ENCODE measurements at places on chromosomes 1 and 21.

DNA sequence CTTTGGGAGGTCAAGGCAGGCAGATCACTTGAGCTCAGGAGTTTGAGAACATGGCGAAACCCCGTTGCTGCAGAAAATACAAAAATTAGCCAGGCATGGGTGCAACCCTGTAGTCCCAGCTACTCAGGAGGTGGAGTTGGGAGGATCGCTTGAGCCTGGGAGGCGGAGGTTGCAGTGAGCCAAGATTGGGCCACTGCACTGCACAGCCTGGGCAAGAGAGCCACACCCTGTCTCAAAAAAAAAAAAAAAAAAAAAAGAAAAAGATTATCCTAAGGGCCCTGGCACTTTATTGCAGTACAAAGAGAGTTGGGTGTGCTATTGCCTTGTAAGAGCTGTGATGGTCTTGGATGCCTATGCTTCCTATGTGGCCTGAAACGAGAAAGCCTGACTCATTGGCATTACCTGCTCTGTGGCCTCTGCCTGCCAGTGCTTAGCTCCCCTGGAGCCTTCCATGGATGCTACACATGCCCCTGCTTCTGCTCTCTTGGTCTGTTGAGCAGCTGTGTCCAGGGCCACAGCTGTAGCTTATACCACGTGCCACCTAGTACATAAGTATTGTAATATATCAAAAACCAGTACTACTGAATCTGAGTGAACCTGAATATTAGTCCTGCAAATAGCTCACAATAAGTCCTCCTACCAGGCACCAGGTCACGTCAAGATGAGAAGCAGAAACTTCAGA, 45.8 kb downstream of the DNAJC6 start:
- no peak for DNase-seq

DNA sequence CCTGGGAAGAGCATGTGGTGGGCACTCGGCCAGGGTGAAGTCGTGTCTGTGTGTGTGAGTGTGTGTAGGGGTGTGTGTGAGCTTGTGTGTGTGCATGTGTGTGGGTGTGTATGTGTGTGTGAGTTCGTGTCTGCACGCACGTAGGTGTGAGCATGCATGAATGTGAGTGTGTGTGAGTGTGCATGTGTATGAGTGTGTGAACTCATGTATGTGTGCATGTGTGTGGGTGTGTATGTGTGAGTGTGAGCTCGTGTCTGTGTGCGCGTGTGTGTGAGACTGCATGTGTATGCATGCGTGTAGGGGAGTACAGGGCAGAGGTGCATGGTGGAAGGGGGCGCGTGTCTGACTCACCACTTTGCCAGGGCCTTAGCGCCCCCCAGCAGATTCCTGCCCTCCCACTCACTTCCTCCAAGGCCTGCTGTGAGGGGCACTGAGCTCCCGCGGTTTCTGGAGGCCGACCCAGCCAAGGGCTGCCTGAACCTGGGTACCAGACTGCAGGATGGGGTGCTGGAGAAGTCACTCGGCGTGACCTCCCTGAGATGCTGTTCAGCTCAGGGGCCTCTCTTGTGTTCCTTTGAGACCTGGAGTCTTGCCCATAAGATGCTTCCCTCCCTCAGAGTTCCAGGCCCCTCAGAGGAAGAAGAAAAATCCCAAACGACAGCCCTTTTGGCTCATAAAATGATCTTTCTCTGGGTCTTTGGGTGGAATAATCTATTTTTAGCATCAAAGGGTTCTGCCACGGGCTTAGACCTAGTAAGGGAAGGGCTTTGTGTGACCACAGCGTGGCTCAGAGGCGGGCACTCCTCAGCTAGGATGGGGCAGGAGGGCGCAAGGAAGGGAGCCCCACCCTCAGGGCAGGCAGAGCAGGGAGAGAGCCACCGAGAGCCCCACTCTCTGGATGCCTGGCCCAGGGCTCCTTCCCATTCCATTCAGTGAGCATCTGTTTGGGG, 41.1 kb upstream of the RUNX3 start:
- DNase-seq, result no peak

DNA sequence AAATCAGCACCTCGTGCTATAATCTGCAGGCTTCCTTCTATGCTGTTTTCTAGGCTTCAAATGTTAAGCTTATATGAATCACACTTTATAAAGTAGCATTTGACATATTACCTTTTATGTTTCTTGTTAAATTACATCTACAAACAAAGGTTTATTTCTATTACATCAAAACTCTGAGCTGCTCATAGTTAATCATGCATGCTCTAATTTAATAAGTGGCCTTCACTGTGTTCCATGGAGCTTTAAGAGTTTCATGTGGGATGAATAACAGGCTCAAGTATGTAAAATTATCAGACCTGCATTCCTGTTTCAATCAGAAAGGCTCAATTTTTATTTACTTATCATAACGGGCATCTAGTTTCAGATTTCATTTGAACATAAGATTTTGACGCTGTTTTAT, 13.0 kb downstream of the SLC19A2 start:
- no peak for DNase-seq

DNA sequence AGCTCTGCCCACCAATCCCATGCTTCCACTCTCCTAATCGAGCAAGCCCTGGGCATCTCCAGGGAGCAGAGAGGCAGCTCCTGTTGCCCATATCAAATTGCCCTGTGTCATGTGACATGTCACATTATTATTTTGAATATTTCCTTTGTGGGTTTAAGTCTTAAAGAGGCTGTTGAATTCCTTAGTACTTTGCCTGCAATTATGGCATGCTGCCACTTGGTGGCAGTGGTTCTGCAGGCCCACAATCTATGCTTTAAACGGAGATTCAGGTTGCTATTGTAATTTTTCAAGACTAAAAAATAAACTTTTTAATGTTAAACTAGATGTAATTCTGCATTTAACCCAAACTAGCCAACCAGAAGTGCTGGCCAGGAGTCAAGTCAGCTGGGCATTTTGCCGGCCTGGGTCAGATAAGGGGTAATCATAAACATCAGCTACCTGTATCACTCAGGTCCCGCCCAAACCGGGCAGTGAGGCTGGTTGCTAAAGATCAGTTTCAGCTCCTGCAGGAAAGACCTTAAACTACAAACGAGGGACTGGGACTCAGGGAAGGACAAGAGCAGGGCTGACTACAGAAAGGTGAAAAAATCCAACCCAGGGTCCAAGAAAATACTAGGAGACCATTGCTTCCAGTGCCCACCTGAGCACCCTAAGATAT, 37.3 kb upstream of the ARHGEF16 start:
- DNase-seq, result no peak

GRCh38 chr1:202959276-202959620, 1.1 kb upstream of the ADIPOR1 start:
- no peak for DNase-seq

DNA sequence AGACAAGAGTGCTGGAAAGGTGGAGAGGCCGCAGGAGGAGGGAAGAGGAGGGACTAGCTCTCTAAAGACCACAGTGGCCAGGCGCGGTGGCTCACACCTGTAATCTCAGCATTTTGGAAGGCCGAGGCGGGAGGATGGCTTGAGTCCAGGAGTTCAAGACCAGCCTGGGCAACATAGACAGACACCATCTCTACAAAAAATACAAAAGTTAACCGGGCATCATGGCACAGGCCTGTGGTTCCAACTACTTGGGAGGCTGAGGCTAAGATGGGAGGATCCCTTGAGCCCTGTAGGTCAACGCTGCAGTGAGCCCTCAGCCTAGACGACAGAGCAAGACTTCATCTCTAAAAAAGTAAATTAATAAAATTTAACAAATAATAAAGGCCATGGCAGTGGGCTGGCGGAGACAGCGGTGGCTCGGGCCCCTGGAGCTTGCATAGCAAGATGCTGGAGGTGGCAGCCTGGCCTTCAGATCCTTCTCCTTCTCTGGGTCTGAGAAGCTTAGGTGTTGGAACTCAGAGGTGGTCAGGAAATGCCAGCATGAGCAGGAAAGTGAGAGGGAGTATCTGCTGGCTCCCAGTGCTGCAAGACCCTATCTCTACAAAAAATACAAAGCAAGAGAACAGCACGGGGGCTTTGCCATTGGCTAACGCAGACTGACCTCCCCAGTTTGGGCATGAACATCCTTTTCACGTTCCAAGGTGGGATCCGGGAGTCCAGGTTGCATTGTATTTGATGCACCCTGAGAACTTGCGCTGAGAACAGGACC, 10.7 kb downstream of the WNT3A start:
- no peak for DNase-seq

- no peak for DNase-seq
These were observed 90.4 kb downstream of the APP start for GRCh38 chr21:26080211-26080610.

DNA sequence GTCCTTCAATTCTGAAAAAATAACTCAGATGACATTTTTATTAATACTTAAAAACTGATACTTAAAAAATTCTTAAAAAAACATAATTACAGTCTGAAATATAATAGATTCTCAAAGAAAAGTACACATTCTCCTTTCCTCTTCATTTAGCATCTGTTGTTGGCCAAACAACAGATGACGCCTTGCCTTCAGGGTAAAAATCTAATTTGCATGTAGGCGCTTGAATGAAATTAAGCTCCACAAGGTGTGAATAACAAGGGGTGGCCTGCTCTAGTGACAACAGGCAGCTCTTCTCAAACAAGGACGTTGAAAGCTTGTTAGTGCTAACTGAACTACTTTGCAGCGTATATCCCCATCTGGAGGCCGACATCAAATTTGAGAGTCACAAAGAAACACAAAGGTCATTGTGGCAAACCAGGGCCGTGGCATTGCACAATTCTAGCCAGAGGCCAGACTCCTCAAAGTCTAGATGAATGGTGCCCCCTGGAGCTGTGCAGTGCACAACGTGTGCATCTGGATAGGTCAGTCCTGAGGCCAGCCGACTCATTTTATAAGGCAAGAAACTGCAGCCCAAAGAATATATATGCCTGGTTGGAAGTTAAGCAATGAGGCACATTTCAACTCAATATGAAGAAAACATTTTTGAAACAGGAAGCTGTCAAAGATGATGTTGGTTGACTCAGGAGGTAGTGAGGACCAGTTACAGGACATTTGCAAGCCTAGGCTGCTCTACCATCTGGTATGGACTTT, 459.2 kb upstream of the RUNX1 start:
- DNase-seq, result peak; percentile 25

Measured in T1000 (cell line).